ENCODE measurements at places on chromosomes 5 and 9. TPM values are rescaled to one million over a fixed set of nuclear protein-coding genes. Genes with fewer than 3 reads are reported as not detected.

The KDM3B gene
- 49.6 TPM for total RNA-seq

The MLANA gene
- total RNA-seq: 969 TPM

The UNC5A gene
- not detected for total RNA-seq

The FYB1 gene
- 4.0 TPM for total RNA-seq

The PTTG1 gene
- 861 TPM for total RNA-seq

The EQTN gene
- 0.34 TPM for total RNA-seq

Measured in melanocyte of skin (primary cell).